ENCODE measurements at places on chromosomes 3 and 15. TPM values are rescaled to one million over a fixed set of nuclear protein-coding genes. Genes with fewer than 3 reads are reported as not detected.

Gene CYP8B1
- not detected for total RNA-seq

Gene MORC1
- not detected for total RNA-seq

Gene NRROS
- total RNA-seq, result 2.3 TPM

Gene SPTSSB
- total RNA-seq, result 0.20 TPM

Gene PLSCR5
- total RNA-seq, result not detected

Gene PRSS50
- total RNA-seq, result 0.10 TPM

Gene C3orf80
- total RNA-seq, result 0.15 TPM

Gene TRIM42
- not detected for total RNA-seq

Gene GOLGA8Q
- 1.1 TPM for total RNA-seq

Gene CSPG4
- 5.2 TPM for total RNA-seq

Gene UNC13C
- 0.07 TPM for total RNA-seq

Gene ZNF710
- total RNA-seq, result 6.1 TPM

Gene ISL2
- total RNA-seq, result not detected

Gene GOLGA6L9
- total RNA-seq, result 1.4 TPM

Gene WDR93
- total RNA-seq, result not detected

Gene CHST13
- total RNA-seq, result 0.45 TPM

Gene ITGB5
- 109 TPM for total RNA-seq

Gene PODXL2
- 1.5 TPM for total RNA-seq

Gene CA12
- total RNA-seq, result 0.74 TPM

Gene NUDT16
- 26.0 TPM for total RNA-seq

Gene AP3B2
- total RNA-seq, result 0.84 TPM

Gene FILIP1L
- 28.6 TPM for total RNA-seq

Gene PLCB2
- 7.5 TPM for total RNA-seq

Gene C3orf85
- total RNA-seq, result not detected

Gene MED12L
- total RNA-seq, result 0.10 TPM

Data from left ventricle myocardium superior (tissue), 1 donor.